Inflammatory macrophage treated with lipopolysaccharide for 4 hours (primary cell): ENCODE measurements at places on chromosomes 1 and 21.

GRCh38 chr1:46218443-46218842, 15.3 kb downstream of the LURAP1 start:
- DNase-seq: no peak

- DNase-seq: no peak
Observed at GRCh38 chr1:211420845-211421454, 71.0 kb downstream of the RD3 start.

DNA sequence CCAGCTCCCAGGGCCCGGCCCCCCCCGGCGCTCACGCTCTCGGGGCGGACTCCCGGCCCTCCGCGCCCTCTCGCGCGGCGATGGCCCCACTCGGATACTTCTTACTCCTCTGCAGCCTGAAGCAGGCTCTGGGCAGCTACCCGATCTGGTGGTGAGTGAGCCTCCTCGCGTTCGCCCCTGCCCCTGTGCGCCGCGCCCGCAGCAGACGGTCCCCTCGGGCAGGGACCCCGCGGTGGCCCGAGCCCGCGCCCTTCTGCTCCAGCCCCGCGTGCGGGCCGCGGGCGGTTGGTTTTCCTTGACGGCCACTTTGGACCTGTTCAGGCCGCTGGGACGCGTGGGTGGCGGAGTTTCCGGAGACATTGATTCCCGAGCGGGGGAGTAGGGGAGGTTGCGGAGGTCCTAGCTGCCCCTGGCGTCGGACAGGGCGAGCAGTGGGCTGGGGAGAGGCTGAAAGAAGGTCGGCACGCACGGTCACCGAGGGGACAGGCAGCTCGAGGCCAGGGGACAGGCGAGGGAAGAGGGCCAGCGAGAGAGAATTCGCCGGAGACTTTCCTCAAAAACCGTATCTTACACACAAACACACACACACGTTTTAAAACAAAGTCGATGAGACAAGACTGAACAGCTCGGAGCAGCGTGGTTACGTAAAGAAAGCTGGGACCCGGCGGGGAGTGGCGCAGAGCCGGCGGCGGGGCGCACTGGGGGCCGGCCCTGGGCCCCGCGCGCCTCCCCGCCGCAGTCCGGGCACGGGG, 427 bp downstream of the WNT3A start:
- DNase-seq: no peak

- no peak for DNase-seq
Observed at GRCh38 chr1:33363021-33363420, 42.1 kb upstream of the A3GALT2 start.

DNA sequence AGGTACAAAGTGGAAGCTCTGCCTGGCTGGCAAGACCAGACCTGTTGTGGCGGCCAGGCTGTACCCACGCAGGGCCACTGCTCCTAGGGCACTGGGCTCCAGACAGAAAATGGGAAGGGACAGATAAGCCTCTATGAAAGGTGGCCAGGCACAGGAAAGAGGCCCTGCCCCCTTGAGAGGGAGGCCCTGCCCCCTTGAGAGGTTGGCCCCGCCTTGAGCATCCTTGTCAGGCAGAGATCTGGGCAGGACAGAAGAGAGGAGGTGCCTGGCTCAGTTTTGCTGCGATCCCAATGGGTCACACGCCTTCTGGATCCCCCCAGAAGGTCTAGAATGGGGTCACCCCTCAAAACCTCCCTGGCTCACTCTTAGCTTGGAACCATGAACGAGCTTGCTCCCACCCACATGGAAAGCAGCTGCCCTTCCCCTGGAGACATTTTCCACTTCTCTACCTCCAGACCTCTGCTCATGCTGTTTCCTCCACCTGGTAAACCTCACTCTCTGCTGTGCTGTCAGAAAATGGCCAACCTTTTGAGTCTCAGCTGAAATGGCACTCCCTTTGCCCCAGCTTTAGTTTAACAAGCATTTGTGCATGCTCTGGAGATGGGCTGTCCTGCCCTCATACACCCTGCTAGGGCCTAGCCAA, 17.5 kb upstream of the ECE1 start:
- no peak for DNase-seq

- DNase-seq: no peak
Observed at GRCh38 chr1:241934866-241935265, 22.7 kb upstream of the BECN2 start.
